ENCODE measurements at places on chromosomes 4 and X.
A peak's percentile ranks its signal among the peaks of the same experiment; 100 is the strongest.

GRCh38 chr4:121696170-121696580, 605 bp downstream of the ANXA5 start:
- peak; percentile 60 for DNase-seq

GRCh38 chr4:137253949-137254348, 278.3 kb downstream of the PCDH18 start:
- DNase-seq: no peak

- DNase-seq: no peak
These were observed 256.3 kb downstream of the CENPC start for GRCh38 chr4:67288964-67289363.

- DNase-seq: no peak
These were observed 1439.7 kb upstream of the AGA start for GRCh38 chr4:178881937-178882336.

- no peak for DNase-seq
These were observed at the start of gene KLHL4 for GRCh38 chrX:87517571-87518141. TSS of gene KLHL4 (plus strand) at chrX:87517802. CDS start at chrX:87517894, 92 bp downstream.

DNA sequence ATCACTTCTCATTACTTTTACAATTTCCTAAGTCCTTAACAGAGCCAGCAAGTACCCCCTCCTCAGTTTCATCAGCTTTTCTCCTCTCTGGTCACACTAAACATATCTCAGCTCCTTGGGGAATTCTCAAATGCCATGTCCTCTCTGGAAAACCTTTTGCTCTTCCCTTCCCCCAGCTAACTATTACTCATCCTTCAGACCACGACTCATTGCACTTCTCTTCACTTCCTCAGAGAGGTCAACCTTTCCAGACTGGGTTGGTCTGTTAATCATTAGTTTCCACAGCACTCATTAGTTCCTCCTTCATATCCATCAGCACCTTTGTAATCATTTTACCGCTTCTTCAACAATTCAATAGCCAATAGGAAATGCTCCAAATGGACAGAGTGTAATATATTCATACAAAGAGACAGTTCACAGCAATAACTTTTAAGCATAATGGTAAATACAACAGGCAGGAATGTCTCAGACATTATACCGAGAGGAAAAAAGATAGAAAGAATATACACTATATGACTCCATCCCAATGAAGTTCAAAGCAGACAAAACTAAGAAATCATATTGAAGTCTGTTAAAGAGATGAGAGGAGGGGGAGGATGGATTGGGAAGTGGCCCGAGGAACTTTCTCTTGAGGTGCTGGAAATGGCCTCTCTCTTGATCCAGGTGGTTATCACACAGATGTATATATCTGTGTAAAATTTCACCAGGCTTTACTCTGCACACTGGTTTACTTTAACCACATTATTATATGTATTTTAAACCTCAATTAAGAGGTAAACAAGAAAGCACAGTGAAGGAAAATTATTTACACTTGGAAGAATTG, 39.6 kb downstream of the DDX60L start:
- no peak for DNase-seq

- DNase-seq: no peak
These were observed 16.1 kb upstream of the REPS2 start for GRCh38 chrX:16930392-16930791.

- DNase-seq: no peak
These were observed 529.1 kb upstream of the INTU start for GRCh38 chr4:127103681-127104115.

- peak; percentile 77 for DNase-seq
These were observed at the start of gene IL2RG for GRCh38 chrX:71111141-71111843. TSS of gene IL2RG (minus strand) at chrX:71111577. CDS start at chrX:71111539, 38 bp downstream.

GRCh38 chr4:73520821-73521220, 39.3 kb downstream of the AFM start:
- no peak for DNase-seq

DNA sequence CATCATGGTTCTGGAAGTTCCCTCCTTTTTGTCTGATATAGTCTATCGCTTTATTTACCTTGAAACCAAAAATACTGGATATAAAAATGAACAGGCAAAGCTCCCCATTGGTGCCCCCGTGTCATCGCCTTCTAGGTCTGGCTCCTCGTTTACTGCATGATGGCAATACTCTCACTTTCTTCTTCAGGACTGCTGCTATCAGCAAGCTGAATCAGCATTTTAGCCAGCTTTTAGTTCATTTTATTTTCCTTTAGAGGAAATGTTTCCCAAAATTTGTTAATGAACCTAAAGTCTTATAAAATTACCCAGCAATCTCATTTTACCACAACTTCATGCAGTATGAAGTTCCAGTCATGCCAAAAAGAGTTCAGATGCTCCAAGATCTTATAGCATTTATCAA, 80.5 kb downstream of the ZIC3 start:
- no peak for DNase-seq

- no peak for DNase-seq
These were observed 107.6 kb upstream of the BANK1 start for GRCh38 chr4:101682946-101683345.

DNA sequence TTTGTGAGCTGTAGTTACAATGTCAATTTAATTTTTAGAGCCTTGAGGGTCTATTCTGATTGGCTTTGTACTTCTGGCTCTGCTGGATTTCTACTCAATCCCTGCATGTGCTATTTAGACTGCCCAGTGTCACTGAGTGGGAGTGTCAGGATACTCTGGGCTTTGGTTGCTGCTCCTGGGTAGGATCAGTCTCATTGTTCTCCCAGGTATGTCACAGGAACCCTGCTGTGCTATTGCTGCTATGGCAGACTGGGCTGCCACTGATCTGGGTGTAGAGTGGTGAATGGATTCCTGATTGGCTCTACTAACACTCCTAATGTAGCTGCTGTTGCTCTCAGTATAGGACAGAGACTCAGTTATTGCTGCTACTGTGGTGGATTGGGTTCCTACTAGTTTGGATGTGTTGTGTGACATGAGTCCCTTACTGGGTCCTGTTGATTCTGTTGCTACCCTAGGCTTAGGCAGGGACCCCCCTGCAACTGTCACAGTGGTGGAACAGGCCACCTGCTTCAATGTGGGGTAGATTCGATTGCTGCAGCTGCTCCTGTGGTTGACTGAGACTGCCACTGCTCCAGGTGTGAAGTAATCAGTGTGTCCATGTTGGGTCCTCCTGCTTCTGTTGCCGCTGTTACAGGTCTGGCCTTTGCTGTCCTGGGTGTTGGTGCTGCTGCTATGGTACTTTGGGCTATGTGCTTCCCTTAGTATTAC, 707.8 kb upstream of the AMOT start:
- DNase-seq: no peak

DNA sequence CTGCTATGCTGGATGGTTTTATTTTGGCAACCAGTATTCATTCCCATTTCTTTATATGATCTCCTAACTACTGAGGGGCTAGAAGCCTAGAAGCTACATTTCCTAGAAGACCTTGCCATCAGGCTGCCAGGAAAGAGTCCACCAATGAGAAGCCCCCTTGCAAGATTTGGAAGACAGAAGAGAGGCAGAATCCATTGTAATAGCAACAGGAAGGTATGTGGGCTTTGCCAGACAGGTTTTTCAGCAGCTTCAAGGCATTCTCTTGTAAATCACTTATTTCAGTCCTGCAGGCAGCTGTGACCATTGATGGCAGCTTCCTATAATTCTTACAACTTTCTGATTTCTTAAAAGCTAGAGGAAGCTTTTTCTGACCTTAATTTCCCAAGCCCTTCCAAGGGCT, 148.3 kb upstream of the NHS start:
- no peak for DNase-seq

GRCh38 chr4:133555671-133556070, 406.6 kb downstream of the PCDH10 start:
- DNase-seq: no peak

DNA sequence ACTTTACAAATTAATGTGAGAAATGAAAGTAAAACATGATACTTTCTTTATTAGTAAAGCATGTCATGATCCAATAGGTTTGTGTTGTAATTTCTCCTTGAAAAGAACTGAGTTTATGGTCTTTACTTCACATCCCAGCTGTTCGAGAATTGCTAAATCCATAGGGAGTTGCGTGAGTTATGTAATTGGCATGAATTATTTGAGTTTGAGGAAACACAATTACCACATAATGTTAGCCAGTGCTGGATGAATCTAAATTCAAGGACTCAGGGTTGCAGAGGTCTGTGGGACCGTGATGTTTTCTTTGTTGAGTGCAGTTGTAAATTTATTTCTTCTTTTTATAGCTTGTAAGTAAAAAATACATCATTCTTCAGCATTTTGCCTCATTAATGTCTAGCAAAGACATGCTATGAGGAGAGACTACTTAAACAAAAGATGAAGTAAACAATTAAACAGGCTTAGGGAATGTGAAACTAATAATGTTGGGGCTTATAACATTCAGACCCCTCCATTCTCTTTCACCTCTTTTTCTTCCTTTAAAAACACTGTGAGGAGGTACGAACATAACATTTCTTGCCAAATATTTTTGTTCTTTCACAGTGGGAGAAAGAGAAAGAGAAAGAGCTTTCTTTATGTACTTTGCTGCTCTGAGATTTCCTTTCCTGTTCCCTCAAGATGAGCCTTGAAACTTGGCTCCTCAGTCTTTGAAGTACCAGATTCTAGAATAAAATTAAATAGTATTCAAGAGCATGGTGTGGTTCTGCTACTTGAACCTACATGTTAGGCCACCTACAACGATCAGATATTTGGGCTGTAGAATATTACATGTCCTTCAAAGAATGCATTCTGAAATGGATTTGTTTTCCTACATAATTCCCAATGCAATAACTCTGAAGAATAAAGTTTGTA, 159.6 kb upstream of the ANK2 start:
- no peak for DNase-seq

DNA sequence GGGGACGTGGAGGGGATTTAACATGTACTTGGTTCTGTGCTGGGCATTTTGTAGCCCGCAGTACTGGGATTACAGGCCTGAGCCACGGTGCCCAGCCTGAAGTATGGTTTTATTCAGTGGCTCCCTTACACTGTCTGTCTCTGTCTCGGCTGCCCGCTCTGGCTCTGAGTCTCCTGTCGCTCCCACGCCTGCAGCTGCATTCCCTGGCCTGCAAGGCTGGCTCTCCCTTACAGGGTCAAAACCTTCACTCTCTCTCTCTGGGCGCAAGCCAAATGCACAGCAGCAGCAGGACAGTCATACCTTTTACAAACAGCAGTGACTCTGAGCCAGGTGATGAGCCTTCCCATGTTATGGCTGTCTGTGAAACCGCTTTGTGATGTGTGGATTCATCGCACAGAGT, 72.1 kb downstream of the HTRA3 start:
- DNase-seq: no peak

GRCh38 chr4:26489101-26489985, 941 bp downstream of the CCKAR start:
- no peak for DNase-seq

- DNase-seq: no peak
These were observed 183.3 kb downstream of the KDR start for GRCh38 chr4:54941994-54942552.

DNA sequence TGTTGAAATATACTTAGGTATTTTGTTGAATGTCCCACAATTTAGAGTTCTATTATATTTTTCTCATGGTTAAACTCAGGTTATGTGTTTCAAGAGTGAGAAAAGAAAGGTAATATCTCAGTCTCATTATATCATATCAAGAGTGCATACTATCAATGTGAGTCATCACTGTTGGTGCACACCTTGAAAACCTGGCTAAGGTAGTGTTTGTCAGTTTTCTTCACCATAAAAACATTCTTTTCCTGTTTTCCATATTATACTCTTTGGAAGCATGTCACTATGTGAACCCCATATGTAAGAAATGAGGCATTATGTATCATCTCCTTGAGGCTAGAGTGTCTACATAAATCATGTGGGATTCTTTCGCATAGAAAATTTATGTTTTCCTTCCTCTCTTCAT, 307.6 kb upstream of the CTSO start:
- DNase-seq: no peak

DNA sequence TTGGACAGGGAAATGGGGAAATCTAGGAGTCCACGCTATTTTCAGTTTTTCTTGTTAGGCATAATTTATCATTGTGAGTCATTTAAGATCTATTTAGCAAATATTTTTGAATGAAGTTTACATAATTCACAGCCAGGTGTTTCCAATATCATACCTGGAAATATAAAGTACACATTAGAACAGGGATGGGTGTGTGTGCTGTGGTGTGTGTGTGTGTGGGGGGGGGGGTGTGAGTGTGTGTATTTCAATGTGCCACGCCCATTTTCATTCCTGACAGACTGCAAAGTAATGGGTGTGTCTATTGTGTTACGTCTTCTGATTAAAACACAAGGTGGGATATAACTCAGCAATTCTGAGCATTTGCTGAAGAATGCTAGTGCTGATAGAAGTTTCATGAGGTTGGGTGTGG, 33.2 kb downstream of the ARHGAP10 start:
- no peak for DNase-seq

DNA sequence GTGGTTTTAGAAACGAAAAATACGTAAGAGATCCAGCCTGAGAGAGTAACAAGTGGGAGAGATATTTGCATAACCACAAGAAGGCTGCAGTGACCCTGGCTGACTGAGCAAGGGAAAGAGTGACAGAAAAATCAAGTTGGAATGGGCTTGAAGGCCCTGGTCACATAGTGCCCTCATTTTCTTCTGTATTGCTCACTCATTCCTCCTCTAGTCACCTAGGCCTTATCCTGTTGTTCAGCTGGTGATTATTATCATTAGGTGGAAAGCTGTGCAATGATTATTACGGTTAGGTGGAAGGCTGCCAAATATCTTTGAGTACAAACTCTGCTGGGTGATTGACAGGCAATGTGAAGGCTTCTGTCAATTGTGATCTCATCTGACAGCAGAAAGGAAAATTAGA, 2384.1 kb downstream of the PCDH7 start:
- DNase-seq: no peak

DNA sequence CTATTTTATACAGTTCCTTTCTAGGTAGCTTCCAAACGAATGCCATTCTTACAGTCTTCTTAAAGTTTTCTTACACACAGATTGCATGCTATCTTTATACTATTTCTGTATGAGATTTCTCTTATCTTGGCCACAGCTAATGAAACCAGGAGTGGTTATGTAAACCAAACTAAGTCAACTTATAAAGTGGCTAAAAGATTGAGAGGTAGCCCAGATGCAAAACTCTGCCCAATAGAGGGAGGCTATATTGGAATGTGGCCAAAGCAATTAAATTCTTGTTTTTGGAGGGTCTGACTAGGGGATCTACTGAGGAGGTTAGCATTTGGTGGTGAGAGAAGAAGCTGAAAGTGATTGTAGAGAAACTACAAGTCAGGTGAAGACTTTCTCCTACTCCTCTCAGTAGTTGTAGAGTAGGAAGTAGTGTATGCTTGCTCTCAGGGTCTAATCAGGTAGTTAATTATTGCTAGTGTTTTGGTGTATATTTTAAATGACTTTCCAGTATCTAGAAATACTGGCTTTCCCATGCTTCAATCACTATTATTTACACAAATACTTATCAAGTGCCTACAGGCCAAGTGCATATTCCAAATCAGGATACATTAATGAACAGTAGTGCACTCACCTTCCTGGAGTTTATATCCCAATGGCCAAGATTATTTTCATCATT, 104.2 kb upstream of the HPGD start:
- DNase-seq: no peak

DNA sequence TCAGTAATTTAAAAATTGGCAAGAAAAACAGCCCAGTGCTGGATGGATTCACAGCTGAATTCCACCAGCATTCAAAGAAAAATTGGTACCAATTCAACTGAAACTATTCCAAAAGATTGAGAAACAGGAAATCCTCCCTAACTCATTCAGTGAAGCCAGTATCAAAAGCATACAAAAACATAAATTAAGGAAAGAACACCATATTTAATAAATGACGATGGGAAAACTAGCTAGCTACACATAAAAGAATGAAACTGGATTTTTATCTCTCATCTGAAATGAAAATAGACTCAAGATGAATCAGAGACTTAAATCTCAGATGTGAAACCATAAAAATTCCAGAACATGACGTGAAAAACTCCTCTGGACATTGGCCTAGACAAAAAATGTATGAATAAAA, 516.8 kb upstream of the SPANXN1 start:
- DNase-seq: no peak
